Cardiac ventricle fibroblast (primary cell): ENCODE measurements at places on chromosomes 3 and 15. TPM values are rescaled to one million over a fixed set of nuclear protein-coding genes. Genes with fewer than 3 reads are reported as not detected.

Gene RASGRF1
- not detected in 2 replicates for total RNA-seq

Gene UROC1
- total RNA-seq = not detected in 2 replicates

Gene STT3B
- total RNA-seq = 101 and 118 TPM in 2 replicates

Gene RBP2
- not detected in 2 replicates for total RNA-seq

Gene RETNLB
- not detected in 2 replicates for total RNA-seq

Gene CLRN1
- not detected in 2 replicates for total RNA-seq

Gene PLA2G4D
- total RNA-seq = not detected in 2 replicates

Gene TTLL13
- total RNA-seq = not detected in 2 replicates

Gene SLC22A14
- not detected in 2 replicates for total RNA-seq

Gene PIGBOS1
- 6.6 and 16.2 TPM in 2 replicates for total RNA-seq

Gene CTNNB1
- total RNA-seq = 235 and 287 TPM in 2 replicates

Gene ERICH6
- not detected in 2 replicates for total RNA-seq

Gene RPL39L
- 9.3 and 13.2 TPM in 2 replicates for total RNA-seq

Gene EIF3J
- 33.9 and 36.4 TPM in 2 replicates for total RNA-seq

Gene ANKRD34C
- total RNA-seq = not detected in 2 replicates

Gene COL6A5
- not detected in 2 replicates for total RNA-seq

Gene SMCO1
- total RNA-seq = not detected in 2 replicates

Gene TMEM40
- not detected in 2 replicates for total RNA-seq

Gene CPNE9
- not detected in 2 replicates for total RNA-seq

Gene TNFAIP8L3
- total RNA-seq = 6.6 and 11.5 TPM in 2 replicates

Gene MINAR1
- total RNA-seq = 1.00 and 1.1 TPM in 2 replicates

Gene ITIH1
- total RNA-seq = not detected in 2 replicates

Gene C3orf52
- 0.34 and 0.37 TPM in 2 replicates for total RNA-seq

Gene FAM162A
- total RNA-seq = 43.0 and 44.6 TPM in 2 replicates

Gene CIB2
- total RNA-seq = 4.7 and 4.9 TPM in 2 replicates

Gene CLDN11
- 96.8 and 114 TPM in 2 replicates for total RNA-seq

Gene TNFSF10
- total RNA-seq = 6.9 and 8.3 TPM in 2 replicates

Gene IGDCC3
- not detected in 2 replicates for total RNA-seq

Gene HDAC11
- total RNA-seq = 8.9 and 14.6 TPM in 2 replicates

Gene STAB1
- 3.0 and 4.4 TPM in 2 replicates for total RNA-seq

Gene CCR8
- not detected in 2 replicates for total RNA-seq

Gene HYAL1
- 2.7 and 7.4 TPM in 2 replicates for total RNA-seq

Gene AGTR1
- total RNA-seq = 19.3 and 20.5 TPM in 2 replicates

Gene CAND2
- total RNA-seq = 0.44 and 0.81 TPM in 2 replicates

Gene CNTN4
- not detected in 2 replicates for total RNA-seq

Gene SECISBP2L
- total RNA-seq = 21.4 and 46.1 TPM in 2 replicates

Gene MESP1
- 1.2 and 2.1 TPM in 2 replicates for total RNA-seq

Gene P2RY1
- total RNA-seq = 2.1 and 2.6 TPM in 2 replicates

Gene PTPN9
- total RNA-seq = 14.5 and 18.1 TPM in 2 replicates

Gene FAM107A
- 1.2 TPM in 2 replicates for total RNA-seq

Gene FETUB
- not detected in 2 replicates for total RNA-seq

Gene GOLGA6L7
- total RNA-seq = not detected in 2 replicates
